ENCODE measurements at places on chromosomes 4 and X.

- no peak for DNase-seq
Observed at GRCh38 chr4:141605425-141605856, 30.9 kb upstream of the IL15 start.

- no peak for DNase-seq
Observed at GRCh38 chr4:143554728-143555597, 41.5 kb downstream of the SMARCA5 start.

DNA sequence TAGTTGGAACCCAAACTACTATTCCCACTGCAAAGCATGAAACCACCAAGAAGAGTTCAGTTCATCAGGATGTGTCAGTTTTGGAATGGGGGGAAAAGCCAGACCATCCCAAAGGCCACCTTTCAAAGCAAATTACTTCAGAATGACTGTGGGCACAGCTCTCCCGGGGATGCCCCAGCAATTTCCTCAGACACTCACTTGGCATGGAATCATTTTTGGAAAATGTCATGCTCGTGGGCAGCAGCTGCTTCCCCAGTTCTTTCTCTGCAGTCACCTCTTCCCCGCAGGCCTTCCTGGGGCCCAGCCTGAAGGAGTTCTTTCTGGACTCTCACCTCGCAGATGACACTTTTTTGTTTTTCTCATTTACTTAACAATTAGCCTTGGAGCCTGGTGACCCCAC is 350.3 kb downstream of the NR3C2 start:
- DNase-seq = no peak

- no peak for DNase-seq
Observed at GRCh38 chr4:95362906-95363558, 185.7 kb downstream of the UNC5C start.

- DNase-seq = no peak
Observed at GRCh38 chr4:152209772-152210493, 326.0 kb downstream of the FBXW7 start.

DNA sequence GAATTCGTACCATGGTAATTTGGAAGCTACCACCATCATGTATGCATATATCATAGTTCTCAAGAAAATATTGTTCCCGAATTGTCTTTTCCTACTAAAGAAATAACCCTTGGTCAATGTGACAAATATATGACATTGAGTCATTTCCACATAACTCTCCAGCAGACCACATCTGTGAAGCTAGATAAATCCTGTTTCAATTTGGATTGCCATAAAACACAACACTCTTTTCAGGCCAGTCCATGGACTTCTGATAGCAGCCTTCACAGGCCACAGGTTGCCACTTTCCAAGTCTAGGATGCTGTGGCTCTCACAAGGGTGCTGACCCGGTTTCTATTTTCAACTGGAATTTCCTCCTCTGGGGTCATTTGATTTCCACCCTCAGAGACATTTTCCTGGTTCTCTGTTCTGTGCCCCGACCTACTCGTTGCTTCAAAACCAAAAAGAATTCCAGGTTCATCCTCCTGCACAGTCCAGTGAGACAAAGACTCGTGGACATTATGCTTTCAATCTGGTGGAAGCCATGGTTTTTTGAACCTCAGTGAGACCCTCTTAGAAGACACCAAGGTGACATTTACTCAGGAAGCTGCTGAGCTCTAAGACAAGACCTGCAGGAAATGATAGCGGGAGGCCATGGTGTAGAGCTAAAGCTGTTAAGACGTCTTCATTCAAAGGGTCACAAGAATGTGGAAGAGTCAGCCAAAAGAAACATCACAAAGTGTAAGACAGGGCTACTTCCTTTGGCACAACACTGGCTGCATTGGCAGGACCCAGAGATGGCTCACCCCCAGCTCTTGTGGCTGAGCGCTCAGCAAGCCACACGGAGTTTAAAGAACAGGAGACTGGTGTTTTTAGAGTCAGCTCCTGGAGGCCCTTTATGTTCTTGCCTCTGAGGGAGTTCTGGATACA is 119.8 kb downstream of the AMELX start:
- DNase-seq = no peak

GRCh38 chrX:12891171-12891570 is 15.2 kb upstream of the TLR8 start:
- no peak for DNase-seq

DNA sequence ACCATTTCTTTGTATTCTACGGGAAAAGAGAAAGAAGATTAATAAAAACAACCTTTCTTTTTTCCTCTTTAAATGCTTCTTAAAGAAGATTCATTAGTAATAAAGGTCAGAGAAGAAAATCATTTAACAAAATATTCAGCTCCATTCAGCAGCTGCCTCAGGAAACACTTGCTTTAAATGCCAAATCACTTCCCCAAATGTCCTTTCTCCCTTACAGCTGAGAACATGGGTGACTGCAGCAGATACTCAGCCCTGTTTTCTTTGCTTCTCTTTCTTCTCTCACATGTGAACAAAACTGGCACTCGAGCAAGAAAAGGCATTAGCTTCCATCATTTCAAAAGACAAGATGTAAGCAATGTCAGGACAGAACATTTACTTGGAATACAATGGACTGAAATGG is 120.2 kb downstream of the INPP4B start:
- DNase-seq = no peak

GRCh38 chr4:159829184-159829583 is 726.3 kb downstream of the RAPGEF2 start:
- no peak for DNase-seq

- DNase-seq = no peak
Observed at GRCh38 chr4:93346840-93347239, 481.7 kb upstream of the ATOH1 start.

DNA sequence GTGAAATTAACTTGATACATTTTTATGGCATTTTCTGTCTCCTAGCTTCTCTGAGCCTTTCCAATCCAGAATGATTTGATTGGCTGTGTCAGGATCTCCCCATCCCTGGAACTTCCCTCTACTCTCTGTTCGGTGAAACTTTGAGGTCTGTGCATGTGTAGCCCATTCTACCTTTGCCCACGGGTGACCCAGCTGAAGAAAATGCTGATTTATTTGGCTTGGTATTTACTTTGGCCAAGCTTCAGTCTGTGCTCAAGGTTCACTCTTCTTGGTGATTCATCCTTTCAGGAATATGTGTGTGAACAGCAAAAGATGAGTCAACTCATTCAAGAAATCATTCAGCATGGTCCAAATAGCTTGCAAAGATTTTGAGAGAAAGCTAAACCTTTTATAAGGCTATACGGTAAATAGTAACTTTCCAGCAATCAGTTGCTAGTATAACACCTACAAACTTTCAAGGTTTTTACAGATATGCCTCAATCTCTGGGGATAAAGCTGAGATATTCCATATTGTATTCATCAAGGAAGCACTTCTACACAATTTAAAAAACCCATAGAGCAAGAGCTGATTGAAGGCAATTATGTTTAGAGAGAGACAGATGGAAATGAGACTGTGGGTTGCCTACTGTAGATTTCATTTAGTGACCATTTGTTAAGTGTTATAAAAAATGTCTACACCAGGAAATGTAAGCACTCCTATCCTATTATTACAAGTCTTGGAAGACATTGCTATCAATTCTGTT is 233.9 kb upstream of the CXXC4 start:
- DNase-seq = no peak

GRCh38 chr4:165740911-165741310 is 132.1 kb upstream of the TLL1 start:
- DNase-seq = no peak

GRCh38 chrX:23373129-23373804 is 38.6 kb downstream of the PTCHD1 start:
- no peak for DNase-seq

- no peak for DNase-seq
Observed at GRCh38 chr4:124209211-124209610, 503.3 kb downstream of the ANKRD50 start.

DNA sequence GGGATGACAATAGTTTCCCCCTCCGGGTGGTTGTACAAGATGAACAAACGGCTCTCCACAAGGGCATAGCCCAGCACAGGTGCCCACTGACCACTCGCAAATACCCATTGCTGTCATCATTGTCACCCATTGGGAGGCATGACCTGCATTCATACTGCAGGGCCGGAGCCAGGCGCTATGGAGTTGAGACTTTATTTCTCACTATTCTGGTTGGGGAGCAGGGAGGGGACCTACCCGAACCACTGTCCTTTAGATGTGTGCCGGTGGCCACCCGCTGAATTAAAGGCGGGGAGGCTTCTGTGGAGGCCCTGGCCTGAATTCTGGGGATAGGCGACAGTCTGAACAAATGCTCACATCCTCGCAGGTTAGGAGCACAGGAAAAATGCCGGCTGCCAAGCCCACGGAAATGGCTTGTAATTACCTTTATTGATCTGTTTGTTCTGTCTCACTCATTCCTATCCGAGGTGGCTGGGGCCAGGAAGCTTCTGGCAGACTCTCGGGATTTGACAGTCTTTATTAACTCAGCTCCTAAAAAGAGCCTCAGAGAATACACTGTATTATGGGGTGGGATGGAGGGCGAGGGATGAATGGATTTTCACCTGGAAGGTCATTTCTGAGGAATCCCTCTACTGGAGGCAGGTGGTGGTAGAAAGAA is 125.1 kb upstream of the PSAPL1 start:
- no peak for DNase-seq

GRCh38 chr4:46944345-46944744 is 35.3 kb upstream of the COX7B2 start:
- no peak for DNase-seq

DNA sequence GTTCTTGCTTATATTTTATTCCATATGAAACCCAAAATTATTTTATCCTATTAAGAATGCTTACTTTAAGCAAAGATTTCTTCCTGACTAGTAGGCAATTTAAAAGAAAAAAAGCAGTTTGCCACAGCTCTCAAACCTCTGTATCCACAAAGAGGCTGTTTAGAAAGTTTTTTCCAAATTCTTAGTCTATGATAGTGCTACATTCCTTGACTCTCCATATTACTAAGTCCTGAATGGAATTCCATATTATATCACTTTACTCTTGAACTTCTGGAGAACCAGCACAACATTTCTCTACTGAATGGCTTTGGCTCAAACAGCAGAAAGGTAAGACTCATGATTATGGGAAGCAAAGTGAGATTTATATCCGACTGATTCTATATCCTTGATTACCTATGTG is 8.3 kb downstream of the SLC10A6 start:
- DNase-seq = no peak

- no peak for DNase-seq
Observed at GRCh38 chr4:37463033-37463856, 218.7 kb downstream of the NWD2 start.

DNA sequence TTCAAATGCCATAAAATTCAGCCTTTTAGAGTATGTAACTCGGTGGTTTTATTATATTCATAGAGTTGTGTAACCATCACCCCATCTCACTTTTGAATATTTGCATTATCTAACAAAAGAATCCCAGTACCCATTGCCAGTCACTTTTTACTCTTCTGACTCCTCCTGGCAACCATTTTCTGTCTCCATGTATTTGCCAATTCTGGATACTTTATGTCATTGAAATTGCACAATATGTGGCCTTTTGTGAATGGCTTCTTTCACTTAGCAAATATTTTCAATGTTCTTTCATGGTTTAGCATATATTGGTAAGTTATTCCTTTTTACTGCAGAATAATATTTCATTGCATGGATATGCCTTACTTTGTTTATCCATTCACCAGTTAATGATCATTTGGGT is 79.9 kb downstream of the SLIT2 start:
- DNase-seq = no peak

GRCh38 chr4:158155656-158156356 is 17.0 kb downstream of the GASK1B start:
- no peak for DNase-seq

DNA sequence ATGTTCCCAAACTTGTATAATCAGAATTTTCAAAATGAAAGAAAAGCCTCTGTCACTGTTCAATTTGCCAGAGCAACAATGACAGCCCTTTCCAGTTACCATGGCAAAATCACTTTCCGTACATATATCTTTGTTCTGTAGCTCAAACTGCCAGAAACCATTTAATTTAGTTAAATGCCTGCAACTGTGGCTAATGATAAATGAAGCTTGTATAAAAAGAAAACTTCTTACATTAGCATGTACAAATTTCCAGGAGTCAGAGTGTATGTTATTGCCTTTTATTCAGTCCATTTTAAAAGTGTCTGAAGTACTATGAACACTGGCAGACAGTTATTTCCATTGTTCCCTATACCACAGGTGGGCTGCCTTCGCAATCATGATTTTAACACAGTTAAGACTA is 30.3 kb downstream of the ARAP2 start:
- no peak for DNase-seq

Measured in CD4-positive, alpha-beta T cell treated with Interleukin-15 for 1 hour (primary cell).